Stomach (tissue), 19 donors: ENCODE measurements at places on chromosomes 1 and 21. TPM values are rescaled to one million over a fixed set of nuclear protein-coding genes. Genes with fewer than 3 reads are reported as not detected.

The TRNP1 gene
- 188 TPM for total RNA-seq

The FMOD gene
- 422 TPM for total RNA-seq

The RNU1-1 gene
- under 0.01 TPM for total RNA-seq

DNA sequence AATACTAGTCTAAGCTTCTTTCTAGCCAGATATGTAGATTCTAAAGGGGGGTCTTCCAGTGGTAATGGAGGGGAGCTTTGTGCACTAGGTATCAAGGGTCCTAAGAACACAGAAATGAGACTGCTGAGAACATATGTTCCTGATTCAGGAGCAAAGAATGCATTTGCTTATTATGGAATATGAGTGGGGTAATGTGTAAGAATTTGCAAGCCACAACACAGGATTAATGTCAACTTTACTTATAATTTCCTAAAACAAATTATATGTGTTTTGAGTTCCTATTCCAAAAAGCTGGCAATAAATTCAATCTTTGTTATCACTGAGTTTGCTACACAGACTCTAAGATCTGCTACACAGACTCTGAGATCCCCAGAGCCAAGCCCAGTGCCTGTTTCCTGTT is 357.0 kb upstream of the PTBP2 start:
- no peaks in the 10 kb centered on the region for H3K27me3 ChIP-seq
- H3K36me3 ChIP-seq, result no peaks in the 10 kb centered on the region
- DNase-seq, result no peak
- H3K27ac ChIP-seq, result no peak overlapping the region

DNA sequence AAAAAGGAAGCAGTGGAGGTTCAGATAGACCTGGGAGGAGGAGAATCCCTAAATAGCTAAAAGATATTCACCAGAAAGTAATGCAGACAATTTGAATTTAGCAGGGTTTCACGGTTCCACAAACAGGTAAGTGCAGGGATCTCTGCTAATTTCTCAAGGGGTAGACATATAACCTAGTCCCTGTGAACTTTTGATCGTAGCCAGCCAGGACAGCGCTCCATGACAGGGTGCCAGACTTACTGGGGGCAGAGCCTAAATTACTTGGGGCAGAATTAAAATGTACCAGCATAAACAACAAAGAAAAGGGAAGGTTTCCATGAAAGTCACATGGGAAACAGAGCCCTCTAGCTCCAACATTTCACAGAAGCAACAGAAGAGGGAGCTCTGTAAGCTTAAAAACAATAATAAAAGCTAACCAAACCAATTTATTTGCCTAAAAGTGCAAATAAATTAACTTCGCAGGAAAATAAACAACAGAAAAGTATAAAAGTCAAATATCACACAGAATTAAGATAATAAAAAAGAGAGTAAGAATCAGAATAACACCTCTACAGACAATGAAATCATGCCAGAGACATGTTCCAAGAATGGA is 198.3 kb downstream of the DUSP10 start:
- H3K4me3 ChIP-seq, result no peak overlapping the region
- no peak overlapping the region for H3K27ac ChIP-seq
- H3K36me3 ChIP-seq, result no peaks in the 10 kb centered on the region
- DNase-seq, result peak; percentile 29
- no peaks in the 10 kb centered on the region for H3K4me1 ChIP-seq

- H3K27ac ChIP-seq, result no peak overlapping the region
- H3K27me3 ChIP-seq, result no peaks in the 10 kb centered on the region
- no peak overlapping the region for H3K4me3 ChIP-seq
- peaks cover 25% of the 10 kb centered on the region for H3K36me3 ChIP-seq
- DNase-seq, result no peak
- no peaks in the 10 kb centered on the region for H3K4me1 ChIP-seq
These were observed 41.9 kb downstream of the OBSCN start for GRCh38 chr1:228249513-228250305.
